ENCODE measurements at places on chromosomes 3 and 15. TPM values are rescaled to one million over a fixed set of nuclear protein-coding genes. Genes with fewer than 3 reads are reported as not detected.

DNA sequence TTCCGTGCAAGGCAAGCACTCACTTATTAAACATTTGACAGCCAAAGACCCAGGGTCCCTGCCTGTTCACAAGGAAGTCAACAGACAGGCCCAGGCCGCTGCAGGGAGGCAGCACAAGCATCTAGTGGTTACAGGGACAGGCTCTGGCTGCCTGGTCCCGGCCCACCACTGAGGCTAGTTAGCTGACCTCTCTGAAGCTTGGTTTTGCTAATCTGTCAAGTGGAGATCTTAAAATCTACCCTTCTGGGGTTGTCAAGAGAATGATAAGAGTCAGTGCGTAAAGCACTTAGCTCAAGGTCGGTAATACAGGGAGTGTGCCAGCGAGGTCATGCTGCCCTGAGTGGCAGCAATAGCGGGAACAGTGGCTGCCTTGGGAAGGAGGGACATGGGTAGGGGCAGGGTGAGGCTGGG is 6.0 kb downstream of the GNB5 start:
- H3K27me3 ChIP-seq = peaks cover 23% of the 10 kb centered on the region
- H3K4me1 ChIP-seq = peaks cover 5% of the 10 kb centered on the region
- H3K4me3 ChIP-seq = no peak overlapping the region
- no peak for DNase-seq
- H3K27ac ChIP-seq = no peak overlapping the region
- no peaks in the 10 kb centered on the region for H3K36me3 ChIP-seq

DNA sequence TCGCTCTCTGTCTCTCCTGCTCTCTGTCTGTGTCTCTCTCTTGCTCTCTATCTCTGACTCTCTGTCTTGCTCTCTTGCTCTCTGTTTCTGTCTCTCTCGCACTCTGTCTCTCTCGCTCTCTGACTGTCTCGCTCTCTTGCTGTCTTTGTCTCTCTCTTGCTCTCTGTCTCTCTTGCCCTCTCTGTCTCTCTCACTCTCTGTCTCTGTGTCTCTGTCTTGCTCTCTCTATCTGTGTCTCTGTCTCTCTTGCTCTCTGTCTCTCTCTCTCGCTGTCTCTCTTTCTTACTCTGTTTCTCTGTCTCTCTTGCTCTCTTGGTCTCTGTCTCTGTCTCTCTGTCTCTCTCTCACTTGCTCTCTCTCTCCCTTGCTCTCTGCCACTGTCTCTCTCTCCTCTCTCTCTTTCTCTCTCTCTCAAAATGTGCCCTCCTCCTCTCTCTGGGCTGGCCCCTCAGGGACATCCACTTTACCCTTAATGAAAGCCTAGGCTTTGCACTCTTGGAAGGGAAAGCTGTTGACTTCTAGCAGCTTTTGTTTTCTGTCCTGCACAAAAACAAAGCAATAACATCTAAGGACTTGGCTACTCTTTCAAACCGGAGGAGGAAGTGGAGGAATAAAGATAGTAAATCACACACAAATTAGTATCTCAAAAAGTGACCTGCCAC is 73.9 kb upstream of the NR2E3 start:
- no peaks in the 10 kb centered on the region for H3K36me3 ChIP-seq
- no peak overlapping the region for H3K27ac ChIP-seq
- peaks cover 3% of the 10 kb centered on the region for H3K4me1 ChIP-seq
- no peaks in the 10 kb centered on the region for H3K27me3 ChIP-seq

DNA sequence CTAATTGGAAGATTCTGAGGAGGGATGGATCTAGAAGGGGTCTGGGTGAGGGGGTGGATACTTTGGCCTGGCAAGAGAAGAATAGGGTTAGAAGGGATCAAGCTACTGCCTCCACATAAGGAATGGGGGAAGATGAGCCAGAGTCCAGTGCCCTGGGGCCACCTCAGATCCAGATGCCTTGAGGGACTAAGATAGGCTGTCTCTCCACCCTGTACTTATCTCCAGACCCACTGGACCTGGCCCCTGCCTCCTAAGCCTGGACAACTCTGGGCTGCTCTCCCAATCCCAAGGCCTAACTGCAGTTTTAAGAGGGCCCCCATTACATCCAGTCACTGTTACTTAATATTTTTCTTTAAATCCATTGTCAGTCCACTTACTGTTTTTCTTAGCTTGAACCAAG is 2.0 kb downstream of the DVL3 start:
- H3K4me3 ChIP-seq = peak overlapping the region; percentile 91
- H3K4me1 ChIP-seq = no peaks in the 10 kb centered on the region
- peak overlapping the region; percentile 87 for H3K27ac ChIP-seq
- no peaks in the 10 kb centered on the region for H3K27me3 ChIP-seq
- no peak for DNase-seq

DNA sequence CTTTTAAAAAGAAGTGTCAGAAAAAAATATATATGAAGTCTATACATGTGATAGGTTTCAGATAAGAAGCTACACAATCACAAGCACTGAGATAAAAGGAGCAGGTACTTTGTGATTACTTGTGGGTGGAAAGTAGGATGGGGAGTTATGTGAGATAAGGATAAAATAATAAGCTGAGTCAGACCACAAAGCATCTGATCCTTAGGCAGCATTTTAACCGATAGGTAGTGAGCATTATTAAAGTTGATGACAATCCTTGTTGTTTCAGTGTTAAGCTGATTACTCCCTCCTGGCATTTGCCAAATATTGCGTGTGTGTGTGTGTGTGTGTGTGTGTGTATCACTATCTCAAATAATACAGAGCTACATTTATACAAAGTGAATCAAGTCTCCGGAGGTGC is 483.1 kb downstream of the NAALADL2 start:
- H3K27me3 ChIP-seq = no peaks in the 10 kb centered on the region
- no peaks in the 10 kb centered on the region for H3K4me1 ChIP-seq
- H3K27ac ChIP-seq = no peak overlapping the region
- DNase-seq = no peak

DNA sequence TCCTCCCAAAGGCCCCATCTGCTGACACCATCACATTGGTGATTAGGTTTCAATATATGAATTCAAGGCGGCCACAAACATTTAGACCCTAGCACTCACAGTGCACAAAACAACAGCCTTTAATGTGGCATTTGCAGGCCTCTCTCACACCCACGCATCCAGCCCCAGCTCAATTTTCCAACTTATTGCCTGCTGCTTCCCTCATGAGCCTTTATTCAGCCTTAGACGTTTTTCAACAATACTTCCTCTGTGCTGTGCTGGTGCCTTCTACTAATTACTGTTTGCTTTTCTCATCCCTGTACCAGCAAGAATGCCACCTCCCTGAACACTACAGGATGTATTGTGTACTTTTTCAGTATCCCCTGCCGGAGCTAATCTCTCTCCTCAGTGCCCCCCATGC is 334.6 kb downstream of the GABRB3 start:
- no peak overlapping the region for H3K4me3 ChIP-seq
- no peaks in the 10 kb centered on the region for H3K27me3 ChIP-seq
- no peaks in the 10 kb centered on the region for H3K36me3 ChIP-seq
- no peak overlapping the region for H3K27ac ChIP-seq
- no peaks in the 10 kb centered on the region for H3K4me1 ChIP-seq

- no peaks in the 10 kb centered on the region for H3K4me1 ChIP-seq
- no peak overlapping the region for H3K27ac ChIP-seq
- no peak for DNase-seq
- no peaks in the 10 kb centered on the region for H3K27me3 ChIP-seq
Measured at GRCh38 chr15:65033659-65034269, 4.3 kb upstream of the MTFMT start.

- H3K4me3 ChIP-seq = no peak overlapping the region
- no peaks in the 10 kb centered on the region for H3K27me3 ChIP-seq
- H3K27ac ChIP-seq = no peak overlapping the region
- H3K36me3 ChIP-seq = no peaks in the 10 kb centered on the region
- peaks cover 3% of the 10 kb centered on the region for H3K4me1 ChIP-seq
- peak; percentile 58 for DNase-seq
Measured at GRCh38 chr3:136728918-136729317, 23.3 kb downstream of the STAG1 start.

DNA sequence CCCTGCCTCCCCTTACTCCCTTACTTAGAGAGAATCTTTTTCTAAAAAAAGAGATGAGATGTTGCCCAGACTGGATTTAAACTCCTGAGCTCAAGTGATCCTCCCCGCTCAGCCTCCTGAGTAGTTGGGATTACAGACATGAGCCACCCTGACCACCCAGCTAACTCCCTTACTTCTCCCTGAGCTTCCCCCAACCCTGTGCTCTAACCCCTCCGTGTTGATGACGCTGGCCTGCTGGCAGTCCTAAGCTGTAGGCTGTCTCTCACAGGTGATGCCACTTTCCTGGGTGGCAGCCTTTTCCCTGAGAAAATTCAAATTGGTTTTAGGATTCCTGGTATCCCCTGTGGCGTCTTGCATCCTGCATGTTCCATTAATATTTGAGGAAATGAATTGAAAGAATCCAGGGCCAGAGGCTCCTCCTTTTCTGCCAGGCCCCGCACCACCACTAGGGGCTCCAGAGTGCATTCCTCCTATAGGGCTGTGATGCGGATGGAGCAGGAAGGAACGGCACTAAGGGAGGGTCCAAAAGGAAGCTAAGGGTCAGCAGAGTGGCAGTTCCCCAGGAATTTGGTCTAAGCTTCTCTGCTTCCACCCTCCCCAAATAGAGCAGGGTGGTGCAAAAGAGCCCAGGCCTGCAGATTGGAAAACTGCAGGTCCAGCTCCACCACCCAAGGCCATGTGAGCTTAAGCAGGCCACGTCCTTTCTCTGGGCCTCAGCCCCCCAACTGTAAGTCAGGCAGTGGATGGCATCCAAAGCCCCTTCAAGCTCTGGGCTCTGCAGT is 101.1 kb downstream of the DAPK2 start:
- H3K4me1 ChIP-seq = no peaks in the 10 kb centered on the region
- H3K27ac ChIP-seq = no peak overlapping the region
- peak; percentile 93 for DNase-seq
- H3K27me3 ChIP-seq = no peaks in the 10 kb centered on the region
- no peak overlapping the region for H3K4me3 ChIP-seq

GRCh38 chr3:134477938-134478337 is 7.8 kb downstream of the ANAPC13 start:
- H3K4me3 ChIP-seq = peak overlapping the region; percentile 14
- DNase-seq = no peak
- peaks cover 20% of the 10 kb centered on the region for H3K4me1 ChIP-seq
- peaks cover 55% of the 10 kb centered on the region for H3K36me3 ChIP-seq

DNA sequence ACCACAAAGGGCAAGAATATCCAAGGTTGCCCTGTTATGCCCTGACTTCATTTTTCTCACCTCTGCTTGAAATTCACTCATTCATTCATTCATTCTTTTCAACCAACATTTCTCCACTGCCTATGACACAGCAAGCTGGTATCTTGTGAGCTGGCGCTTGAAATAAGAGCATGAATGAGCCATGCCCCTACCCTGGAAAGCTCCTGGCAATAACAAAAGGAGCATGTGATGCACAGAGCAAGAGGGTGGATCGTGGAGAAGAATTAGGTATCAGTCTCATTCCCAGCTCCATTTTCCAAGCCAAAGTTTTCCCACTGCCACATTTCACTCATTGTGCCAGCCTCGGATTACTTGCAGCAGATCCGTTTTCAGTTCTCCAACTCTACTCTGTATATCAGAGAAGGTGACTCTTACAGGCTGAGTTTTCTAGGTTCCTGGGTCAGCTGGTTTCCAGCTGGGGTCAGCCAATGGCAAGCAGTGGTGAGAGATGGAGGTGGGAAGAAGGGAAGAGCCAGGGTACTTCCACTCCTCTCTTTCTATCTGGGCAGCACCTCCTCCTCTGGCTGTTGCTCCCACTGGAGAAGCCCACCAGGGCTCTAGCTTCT is 144.8 kb downstream of the SUCLG2 start:
- no peak for DNase-seq
- peaks cover 3% of the 10 kb centered on the region for H3K36me3 ChIP-seq
- no peak overlapping the region for H3K27ac ChIP-seq
- no peaks in the 10 kb centered on the region for H3K4me1 ChIP-seq
- H3K27me3 ChIP-seq = no peaks in the 10 kb centered on the region

DNA sequence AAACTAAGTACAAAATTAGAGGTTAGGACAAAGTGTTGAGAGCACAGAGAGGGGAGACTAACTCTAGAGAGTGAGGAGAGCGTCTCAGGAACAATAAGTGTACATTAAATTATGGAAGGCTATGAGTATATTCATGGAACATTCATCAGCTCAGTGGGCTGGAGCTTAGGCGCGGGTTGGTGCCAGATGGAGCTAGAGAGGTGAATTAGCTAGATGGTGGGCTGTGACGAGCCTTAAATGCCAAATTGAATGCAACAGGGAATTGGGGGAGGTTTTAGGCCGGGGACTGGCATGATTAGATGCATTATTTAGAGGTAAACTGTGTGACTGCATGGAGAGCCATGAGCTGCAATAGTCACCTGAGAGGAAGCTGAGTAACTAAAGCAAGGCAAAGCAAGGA is 97.1 kb downstream of the TMEM108 start:
- H3K4me1 ChIP-seq = no peaks in the 10 kb centered on the region
- H3K4me3 ChIP-seq = no peak overlapping the region

DNA sequence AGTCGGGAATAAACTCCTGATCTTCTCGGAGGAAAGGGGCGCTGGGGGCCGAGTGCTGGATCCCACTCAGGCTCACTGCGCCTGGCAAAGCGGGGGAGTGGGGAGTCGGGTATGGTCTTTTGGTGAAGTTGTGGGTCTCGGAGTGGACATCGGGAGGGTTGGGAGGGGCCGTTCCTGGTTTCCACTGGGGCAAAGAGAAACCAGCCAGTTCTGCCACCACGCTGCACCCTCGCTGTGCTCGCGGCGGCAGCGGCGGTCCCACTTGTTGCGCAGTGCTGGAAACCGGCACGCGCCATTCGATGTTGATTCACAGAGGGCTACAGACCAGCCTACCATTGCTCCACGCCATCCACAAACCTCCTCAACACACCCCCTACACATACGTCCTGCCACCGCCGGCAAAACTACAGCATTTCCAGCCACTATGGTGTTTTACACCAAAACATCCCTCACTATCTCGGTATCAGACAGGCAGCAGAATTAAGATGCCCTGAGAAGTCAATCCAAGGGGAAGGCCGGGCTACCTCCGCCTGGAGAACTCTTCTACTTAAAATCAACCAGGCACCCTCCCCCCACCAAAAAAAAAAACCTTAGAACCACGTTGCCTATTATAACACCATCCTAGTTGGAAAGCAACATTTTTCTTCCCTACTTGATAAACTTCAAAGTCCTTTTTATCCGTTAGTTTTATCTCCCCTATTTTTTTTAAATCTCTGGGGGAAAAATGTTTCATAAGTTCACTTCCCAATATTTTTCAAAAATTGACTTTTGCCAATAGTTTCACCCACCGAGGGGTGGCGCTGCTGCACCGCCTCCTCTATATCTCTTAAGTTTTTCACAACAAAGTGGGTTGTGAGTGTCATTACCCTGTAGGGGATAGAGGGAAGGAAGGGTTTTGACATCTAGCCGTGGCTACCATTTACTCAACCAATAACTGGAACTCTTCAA is 3.6 kb downstream of the BCL6 start:
- no peaks in the 10 kb centered on the region for H3K4me1 ChIP-seq
- peak; percentile 82 for DNase-seq
- H3K27ac ChIP-seq = no peak overlapping the region
- no peaks in the 10 kb centered on the region for H3K36me3 ChIP-seq

GRCh38 chr3:165742351-165742750 is 94.9 kb downstream of the BCHE start:
- no peak for DNase-seq
- H3K36me3 ChIP-seq = no peaks in the 10 kb centered on the region
- no peak overlapping the region for H3K4me3 ChIP-seq
- H3K4me1 ChIP-seq = no peaks in the 10 kb centered on the region
- H3K27ac ChIP-seq = no peak overlapping the region

Gene FEM1B
- total RNA-seq = 67.9 TPM

Gene TTC21A
- total RNA-seq = 5.8 TPM

Gene TGM5
- total RNA-seq = not detected

Gene ARHGAP31
- total RNA-seq = 1.4 TPM

Gene IGSF10
- 0.19 TPM for total RNA-seq

Gene WDR72
- total RNA-seq = 4.8 TPM

Gene ALAS1
- total RNA-seq = 50.1 TPM

Gene KLF15
- total RNA-seq = 20.7 TPM

Data from endodermal cell (in vitro differentiated cells).